AG10803 (cell line): ENCODE measurements at places on chromosomes 5 and 9.

DNA sequence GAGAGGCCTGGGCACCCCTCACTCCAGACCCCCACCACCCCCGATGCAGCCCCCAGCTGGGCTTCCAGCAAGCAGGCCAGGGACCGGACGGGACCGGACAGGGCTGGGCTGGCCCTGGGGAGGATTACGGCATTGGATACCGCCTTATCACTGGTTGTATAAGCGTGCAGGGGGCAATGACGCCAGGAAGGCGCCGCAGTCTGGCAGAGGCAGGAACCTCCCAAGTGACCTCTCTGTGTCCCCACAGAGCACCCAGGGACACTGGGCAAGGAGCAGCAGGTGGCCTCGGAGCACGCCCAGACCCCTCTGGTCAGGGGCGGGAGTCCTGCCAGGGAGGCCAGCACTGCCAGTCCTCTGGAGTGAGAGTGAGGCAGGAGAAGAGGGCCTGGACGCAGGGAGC, 723 bp upstream of the LCN15 start:
- no peak for DNase-seq

DNA sequence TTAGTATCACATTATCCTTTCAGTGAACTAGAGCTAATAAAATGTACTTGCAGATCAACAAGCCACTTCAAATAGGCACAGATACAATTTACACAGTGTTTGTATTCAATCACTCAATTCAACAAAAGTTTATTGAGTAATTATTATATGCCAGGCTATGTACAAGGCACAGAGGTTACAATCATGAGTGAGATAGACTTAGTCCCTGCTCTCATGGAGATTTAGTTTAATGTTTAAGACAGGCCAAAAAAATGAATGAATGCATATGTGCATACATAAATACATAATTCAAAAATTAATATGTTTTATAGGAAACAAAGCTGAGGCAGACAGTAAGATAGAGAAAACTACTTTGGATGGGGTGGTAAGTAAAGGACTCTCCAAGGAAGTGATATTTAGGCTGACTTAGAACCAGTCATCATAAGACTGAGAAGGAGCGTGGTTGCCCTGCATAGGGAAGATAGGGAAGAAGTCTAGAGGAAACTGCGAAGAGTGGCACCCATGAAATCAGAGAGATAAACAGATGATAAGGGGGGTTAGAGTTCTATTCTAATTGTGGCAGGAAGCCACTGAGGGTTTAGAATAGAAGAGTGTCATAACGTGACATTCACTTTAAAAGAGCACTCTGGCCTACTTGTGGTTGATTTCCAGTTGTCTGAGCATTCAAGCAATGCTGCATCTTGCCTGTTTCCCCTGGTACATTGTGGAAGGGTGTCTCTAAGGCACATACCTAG, 49.7 kb upstream of the GRAMD2B start:
- peak; percentile 79 for DNase-seq

- no peak for DNase-seq
These were observed 138.8 kb upstream of the RETREG1 start for GRCh38 chr5:16755641-16756040.

DNA sequence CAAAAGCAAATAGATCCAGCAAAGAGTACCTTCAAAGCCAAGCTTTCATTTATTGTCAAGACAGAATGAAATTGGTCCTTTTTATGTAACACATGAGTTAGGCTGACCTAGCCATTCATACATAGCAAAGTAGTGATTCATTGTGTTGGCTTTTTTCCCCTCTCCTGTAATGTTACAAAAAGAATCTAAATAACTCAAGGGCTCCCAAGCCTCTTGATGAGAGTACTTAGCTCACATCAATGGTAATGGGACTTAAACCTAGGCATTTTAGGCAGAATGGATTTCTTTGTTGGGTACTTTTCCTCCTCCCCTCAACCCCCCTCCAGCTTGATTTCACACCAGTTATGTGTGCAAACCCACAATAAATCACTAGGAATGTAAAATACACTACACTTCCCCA, 123.7 kb downstream of the EBF1 start:
- DNase-seq = peak; percentile 90

GRCh38 chr5:59673438-59674058, 220.0 kb downstream of the PDE4D start:
- DNase-seq = peak; percentile 63

DNA sequence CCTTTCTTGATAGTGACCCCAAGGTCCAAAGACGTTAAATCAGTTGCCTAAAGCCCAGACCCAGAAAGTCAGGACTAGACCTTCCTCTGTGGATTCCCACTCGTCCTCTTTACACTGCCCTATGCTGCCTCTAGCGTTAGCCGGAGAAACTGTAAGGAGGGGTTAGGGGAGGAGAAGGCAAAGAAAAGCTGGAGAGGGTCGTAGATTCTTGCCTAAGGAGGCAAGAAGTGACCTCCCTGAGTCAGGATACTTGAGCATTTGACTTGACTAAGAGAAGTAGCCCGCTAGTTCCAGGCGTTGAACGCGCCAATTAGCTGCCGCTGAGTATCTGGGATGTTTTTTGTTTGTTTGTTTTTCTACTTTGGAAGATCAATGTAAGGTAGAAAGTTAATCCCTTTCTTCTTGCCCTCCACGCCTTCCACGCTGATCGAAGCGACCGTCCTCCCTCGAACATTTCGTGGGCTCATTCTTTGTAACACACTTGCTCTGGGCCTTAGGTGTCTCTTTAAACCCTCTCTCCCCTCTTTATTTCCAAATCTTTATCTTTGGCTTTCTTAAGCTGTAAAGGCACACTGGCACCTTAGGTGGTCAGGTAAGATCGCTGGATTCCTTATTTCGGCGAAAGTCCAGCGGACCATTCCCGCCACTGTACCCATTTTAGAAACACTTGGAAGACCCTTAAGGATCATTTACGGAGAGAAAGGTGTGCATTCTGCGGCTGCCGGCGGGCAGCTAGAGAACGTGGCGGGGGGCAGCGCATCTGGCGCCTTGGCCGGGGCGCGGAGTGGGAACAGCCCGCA, 5.1 kb upstream of the RGMB start:
- DNase-seq = peak; percentile 69

- no peak for DNase-seq
These were observed 32.3 kb downstream of the NTRK2 start for GRCh38 chr9:84701801-84702200.

GRCh38 chr9:18999173-18999785, 33.7 kb downstream of the SAXO1 start:
- DNase-seq = no peak

GRCh38 chr5:112915831-112916230, 6.2 kb downstream of the REEP5 start:
- no peak for DNase-seq

DNA sequence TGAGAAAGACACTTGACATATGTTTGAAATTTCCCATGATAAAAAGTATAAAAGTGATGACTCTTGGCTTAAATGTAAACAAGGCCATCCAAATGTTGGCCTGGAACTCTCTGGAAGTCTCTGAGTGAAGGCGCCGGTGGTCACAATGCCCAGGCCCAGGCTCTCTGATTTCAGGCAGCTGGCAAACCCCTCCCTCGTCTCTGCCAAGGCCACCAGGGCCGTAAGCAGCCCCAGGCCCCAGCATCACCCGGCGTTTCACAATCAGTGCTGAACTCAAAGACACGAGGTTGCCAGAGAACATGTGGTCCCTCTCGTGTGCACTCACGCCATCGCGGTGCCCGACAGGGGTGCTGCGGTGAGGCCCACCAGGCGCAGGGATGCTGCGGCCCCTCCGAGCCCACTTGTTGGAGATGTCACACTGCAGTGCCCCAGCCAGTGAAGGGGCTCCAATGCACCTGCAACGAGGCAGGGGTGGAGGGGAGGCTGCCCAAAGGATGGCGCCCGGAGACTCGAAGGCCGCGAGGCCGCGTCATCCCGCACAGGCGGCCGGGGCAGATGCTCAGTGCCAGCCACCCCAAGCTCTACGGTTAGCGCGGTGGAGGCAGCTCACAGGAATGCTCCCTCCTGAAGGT, 15.0 kb downstream of the LPCAT1 start:
- DNase-seq = no peak

DNA sequence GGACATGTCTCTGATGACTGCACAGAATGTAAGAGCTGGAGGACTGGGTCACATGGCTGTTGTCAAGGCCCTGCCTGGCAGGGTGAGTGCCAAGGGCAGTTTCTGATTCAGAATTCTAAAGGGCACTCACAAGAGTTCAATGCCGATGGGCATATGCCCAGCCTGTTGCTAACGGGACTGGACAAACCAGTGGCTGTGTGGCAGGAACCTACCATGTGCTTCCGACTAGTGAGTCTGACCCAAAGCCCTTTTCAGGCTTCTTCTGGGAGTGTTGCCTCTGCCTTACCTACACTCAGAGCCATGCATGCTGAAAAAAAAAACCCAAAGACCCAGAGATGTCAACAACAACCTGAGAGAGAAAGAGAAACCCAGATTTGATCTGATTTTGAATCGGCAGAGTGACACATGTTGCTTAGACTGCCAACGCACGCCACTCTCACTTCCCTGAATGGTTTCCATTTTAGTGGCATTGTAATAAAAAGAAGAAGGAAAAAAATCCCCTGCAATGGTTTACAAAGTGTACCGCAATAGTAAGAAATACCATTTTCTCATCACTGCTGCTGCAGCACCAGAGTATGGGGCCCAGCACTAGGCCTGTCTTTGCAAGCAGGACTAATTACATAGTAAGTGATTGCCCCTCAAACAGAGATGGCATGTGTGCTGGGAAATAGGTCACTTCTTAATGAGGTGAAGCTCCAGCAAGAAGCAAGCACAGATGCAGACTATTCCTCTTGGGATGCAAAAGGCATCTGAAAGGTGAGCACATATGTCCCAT, 194.3 kb downstream of the PALM2AKAP2 start:
- DNase-seq = no peak

DNA sequence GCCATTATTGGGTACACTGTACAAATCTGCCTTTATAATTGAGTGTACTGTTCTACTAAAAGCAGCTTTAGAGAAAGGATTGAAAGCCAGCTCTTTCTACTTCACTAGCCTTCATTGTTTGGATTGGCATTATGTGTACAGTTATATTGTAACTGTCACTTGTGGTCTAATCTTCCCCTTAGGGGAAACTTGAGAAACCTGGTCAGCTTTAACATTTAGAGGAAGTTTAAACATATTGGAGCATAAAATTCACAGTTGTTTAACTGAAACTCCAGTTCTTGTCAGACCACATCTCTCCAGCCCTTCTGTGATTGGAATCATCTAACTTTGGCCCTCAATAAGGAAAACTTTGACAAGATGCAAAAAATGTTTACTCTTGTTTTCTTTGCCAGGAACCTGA, 24.6 kb downstream of the PIK3R1 start:
- DNase-seq = no peak

- no peak for DNase-seq
These were observed 251.6 kb downstream of the IRX2 start for GRCh38 chr5:2499917-2500316.

DNA sequence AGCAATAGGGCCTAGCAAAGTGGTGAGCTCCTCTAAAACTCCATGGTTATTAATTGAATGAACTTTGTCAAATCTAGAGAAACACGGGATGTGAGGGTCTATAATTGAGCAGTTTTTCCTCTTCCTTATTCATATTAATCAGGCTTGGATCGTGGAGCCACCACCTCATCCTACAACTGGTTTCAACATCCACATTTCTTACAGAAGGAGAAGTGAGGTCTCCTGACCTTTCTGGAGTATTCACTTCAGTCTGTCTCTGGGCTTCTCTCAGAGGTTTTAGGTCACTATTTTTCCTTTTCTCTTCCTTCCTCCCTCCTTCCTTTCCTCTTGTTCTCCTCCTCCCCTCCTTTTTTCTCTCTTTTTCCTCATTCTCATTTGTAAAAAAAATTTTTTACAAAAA, 177.3 kb upstream of the ACTBL2 start:
- DNase-seq = no peak

DNA sequence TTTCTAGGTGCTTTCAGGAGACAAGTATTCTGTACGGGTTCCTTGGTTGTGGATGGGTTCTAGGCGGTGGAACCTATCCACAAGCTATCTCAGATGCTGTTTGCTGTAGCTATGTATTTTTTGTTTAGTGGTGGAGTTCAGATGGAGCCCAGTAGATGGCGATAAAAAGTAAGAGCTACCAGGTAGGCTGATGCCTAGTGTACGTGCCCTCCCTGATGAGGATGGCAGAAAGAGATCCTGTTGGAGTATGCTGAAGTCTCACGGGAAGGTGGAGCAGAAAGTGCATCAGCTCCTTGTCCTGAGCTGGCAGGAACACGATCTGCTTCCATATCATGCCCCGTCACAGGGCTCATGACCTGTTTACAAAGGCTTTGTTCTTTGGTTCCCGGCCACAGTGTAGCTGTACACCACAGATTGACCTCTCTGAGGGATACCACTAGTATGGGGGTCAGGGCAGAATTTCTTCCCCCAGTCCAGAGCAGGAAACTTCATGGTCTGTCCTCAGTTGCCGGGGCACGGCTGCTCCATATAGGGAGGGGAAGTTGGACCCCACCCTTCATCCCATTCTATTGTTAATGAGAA, 12.6 kb upstream of the UGT3A2 start:
- peak; percentile 52 for DNase-seq

DNA sequence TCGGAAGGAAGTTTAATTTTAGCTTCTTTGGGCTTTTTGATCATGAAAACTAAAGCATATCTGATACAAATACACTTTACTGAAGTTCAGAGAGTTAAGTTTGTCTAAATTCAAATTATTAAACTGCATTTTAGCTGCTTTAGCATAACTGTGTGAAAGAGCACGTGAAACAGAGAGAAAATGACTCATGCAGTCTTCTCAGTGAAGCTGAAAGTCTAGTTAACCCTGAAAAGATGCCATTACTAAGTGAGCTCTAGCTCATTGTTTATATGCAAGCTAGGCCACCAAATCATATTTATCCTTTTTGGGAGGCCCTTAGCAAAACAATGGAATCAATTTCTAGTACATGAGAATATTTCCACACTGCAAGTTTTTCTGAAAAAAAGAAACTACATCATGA, 27.6 kb downstream of the TPD52L3 start:
- DNase-seq = peak; percentile 54
